RPMI8226 (cell line): ENCODE measurements at places on chromosomes 6 and 20.

DNA sequence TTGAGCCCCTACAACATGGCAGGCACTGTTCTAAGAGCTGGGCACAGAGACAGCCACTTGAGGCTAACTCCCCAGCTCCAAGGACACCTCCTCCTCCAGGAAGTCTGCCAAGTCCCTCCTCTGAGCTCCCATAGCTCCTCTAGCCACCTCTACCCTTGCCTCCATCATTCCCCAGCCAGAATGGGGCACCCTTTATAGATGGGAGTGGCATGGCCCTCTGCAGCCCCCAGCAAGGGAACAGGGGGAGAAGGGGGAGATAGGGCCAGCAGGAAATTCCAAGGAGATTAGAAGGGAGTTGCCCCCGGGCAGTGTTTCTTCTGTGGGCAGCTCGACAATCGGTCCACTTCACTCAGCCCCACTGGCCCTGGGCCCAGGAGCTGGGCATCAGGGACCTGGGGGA is 19.7 kb upstream of the TLDC2 start:
- no peak for DNase-seq

DNA sequence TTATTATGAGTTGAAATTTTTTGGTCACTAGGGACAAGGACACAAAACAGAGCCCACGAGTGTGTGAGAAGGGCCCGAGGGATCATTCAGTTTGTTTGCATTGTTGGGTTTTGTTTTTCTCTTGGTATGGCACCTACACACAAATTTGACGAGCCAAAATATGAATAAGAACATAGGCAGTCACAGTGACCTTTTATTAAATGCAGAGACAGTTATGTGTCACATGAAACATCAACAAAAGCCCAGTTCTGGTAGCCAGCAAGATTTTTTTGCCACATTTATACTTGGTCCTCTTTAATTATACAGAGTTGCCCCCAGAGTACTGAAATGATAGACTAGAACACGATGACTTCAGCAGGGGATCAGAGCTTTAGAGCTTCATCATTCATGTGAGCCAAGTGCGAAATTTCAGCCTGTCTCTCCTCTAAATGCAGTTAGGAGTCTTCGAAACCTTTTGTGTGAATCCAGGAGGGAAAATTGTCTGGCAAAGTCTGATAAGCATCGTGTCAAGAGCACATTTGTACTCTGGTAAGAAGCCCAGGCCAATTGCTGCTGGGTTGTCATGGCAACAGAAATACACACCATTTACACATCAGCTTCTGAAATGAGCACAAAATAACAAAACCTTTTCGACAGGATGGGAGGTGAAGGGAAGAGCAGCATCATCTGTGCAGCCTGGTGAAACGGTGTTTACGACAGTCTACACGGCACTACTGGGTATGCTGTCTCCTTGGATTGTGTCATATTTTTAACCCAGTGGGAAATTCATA is 79.2 kb upstream of the RIPOR2 start:
- no peak for DNase-seq

- peak; percentile 82 for DNase-seq
Measured at GRCh38 chr20:47795214-47795907, 10.1 kb upstream of the SULF2 start.

GRCh38 chr6:157728183-157728881 is 94.7 kb upstream of the SNX9 start:
- no peak for DNase-seq
